Central memory CD4-positive, alpha-beta T cell (primary cell): ENCODE measurements at places on chromosomes 6 and 20.

- no peak for DNase-seq
These were observed 132.5 kb downstream of the ALDH8A1 start for GRCh38 chr6:134817448-134817847.

GRCh38 chr6:125269328-125269985, 32.3 kb downstream of the HDDC2 start:
- no peak for DNase-seq

DNA sequence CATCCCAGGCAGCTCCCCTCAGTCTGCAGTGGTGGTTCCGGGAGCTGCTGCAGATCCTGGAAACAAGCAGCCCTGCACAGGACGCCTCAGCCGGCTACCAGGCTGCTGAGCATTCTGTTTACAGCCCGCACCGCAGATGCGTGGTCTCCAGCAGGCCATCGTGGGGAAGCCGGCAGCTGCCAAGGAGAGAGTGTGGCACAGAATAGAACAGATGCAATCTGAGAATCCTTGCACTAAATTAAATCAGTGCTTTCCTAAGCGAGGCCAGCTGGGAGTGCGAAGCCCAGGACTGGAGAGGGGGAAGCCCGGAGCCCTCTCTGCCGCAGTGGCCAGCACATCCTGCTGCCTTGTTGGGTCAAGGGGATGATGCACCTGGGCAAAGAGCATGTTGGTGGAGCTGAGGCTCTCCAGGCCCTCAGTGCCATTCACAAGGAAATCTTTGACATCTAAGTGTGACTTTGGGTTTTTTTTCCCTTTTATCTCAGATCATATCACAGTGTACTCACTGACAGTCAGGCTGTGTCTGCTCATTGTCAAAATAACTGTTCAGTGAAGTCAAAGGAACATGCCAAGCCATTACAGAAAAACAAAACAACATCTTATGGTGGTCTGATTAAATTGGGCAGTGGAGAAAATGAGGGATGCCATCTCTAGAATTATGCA, 118.1 kb downstream of the SYNDIG1 start:
- DNase-seq: no peak

DNA sequence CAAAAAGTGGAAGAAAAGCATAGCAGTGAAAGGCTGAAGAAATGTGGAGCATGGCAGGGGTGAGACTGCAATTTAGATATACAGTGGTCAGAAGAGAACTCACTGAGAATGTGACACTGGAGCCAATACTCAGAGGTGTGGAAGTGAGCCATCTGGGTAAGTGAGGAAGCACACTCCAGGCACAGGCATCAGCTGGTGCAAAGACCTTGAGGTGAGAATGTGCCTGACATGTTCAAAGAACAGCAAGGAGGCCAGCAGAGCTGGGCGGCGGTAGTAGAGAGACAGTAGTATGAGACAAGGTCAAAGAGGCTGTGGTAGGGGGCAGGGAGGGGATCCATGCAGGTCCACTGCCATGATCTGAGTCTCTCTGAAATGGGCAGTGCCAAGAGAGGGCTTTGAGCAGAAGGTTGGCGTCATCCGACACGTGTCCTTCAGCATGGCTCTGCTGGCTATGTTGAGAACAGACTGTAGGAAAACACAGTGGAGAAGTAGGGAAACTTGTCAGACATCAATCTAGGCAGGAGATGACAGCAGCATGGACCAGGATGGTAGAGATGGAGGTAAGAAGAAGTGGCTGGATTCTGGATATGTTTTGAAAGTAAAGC, 84.4 kb downstream of the PLCG1 start:
- DNase-seq: no peak

GRCh38 chr6:39068391-39068790, 19.8 kb downstream of the GLP1R start:
- DNase-seq: no peak

DNA sequence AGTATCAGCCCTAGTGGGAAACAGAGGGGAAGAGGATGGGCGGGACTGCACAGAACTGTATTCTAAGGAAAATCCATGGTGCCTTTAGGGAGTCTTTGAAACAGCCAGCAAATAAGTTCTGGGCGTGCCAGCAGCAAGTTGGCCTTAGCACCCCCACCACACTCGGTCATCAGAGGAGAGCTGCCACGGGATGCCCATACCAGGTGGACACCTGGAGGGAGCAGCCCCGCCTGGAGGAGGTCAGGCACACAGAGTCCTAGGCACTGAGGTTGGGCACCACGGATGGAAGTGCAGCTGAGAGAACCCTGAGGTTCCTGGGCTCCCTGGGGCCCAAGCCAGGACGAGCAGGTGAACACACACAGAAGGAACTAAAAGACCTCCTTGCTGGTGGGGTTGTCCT, 180.8 kb upstream of the PROKR2 start:
- DNase-seq: no peak

- DNase-seq: no peak
These were observed 61.2 kb downstream of the PPP1R14C start for GRCh38 chr6:150203871-150204545.

DNA sequence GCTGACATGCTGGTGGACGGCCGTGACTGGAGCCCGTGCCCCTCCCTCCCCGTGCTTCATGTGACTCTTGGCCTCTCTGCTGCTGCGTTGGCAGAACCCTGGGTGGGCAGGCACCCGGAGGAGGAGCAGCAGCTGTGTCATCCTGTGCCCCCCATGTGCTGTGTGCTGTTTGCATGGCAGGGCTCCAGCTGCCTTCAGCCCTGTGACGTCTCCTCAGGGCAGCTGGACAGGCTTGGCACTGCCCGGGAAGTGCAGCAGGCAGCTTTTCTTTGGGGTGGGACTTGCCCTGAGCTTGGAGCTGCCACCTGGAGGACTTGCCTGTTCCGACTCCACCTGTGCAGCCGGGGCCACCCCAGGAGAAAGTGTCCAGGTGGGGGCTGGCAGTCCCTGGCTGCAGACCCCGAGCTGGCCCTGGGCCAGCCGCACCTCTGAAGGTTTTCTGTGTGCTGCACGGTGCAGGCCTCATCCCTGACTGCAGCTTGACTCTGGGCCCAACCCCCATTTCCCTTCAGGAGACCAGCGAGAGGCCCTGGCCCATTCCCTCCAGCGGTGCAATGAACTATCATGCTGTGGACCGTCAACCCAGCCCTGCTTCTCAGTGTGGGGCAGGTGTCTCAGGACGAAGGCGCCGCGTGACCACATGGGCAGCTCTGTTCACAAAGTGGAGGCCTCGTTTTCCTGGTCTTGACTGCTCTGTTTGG, 8.1 kb downstream of the NPBWR2 start:
- no peak for DNase-seq

GRCh38 chr6:142167071-142167470, 20.0 kb downstream of the VTA1 start:
- no peak for DNase-seq

DNA sequence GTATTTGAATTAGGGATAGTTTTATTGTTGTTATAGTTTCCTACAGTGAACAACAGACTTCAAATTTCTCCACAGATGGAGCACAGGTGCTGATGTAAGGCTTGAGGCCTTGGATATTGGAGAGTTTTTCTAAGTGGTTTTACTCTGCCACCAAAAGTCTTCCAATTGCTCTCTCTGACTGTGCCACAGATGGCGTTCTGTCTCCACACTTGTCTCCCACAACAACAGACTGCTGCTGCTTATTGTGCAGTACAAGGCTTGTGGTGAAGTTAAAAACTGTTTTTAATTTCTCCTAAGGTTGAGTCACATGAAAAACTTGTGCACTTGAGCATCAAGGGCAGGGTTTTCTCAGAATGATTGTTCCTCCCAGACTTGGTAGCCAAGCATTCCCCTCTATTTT, 460.9 kb upstream of the KHDRBS2 start:
- no peak for DNase-seq

- no peak for DNase-seq
These were observed 184.4 kb upstream of the FBXL4 start for GRCh38 chr6:99132026-99132635.

GRCh38 chr6:153538491-153538890, 407.4 kb upstream of the RGS17 start:
- DNase-seq: no peak

DNA sequence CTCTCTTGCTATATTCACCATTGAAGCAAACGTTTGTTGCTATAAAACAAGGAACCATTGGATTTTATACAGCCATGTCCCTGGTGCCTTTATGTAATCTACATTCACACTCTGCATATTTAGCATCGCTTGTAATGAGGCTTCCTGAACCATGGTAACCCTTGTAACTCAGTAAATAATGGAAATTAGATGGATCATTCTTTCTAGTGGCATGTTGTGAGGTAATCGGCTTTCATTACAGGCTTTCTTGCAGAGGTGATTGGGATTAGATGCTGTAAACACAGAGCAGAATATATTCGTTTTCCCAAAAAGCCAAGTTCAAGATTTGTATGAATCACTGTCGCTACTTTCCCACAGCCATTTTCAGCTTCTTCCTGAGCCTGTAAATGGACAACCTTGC, 36.1 kb downstream of the SMPDL3A start:
- DNase-seq: no peak

DNA sequence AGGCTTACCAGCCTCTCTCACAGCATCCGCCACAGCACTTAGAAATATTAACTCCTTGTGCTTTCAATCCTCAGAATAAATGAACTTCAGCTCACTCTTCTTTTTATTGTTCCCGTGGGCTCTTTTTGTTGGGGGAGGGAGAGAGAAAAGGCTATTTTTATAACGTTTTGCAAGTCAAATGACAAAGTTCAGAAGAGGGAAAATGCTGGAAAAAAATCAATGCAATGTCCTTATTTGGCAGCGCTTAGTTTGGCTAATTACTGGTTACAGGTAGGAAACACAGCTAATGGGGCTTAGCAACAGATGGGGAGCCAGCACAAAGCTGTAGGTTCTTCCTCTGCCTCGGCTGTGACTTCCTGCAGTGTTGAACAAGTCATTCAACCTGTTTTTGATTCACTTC, 1067.0 kb upstream of the MAP3K7 start:
- DNase-seq: no peak

GRCh38 chr6:22231616-22232015, 65.2 kb downstream of the PRL start:
- DNase-seq: no peak

DNA sequence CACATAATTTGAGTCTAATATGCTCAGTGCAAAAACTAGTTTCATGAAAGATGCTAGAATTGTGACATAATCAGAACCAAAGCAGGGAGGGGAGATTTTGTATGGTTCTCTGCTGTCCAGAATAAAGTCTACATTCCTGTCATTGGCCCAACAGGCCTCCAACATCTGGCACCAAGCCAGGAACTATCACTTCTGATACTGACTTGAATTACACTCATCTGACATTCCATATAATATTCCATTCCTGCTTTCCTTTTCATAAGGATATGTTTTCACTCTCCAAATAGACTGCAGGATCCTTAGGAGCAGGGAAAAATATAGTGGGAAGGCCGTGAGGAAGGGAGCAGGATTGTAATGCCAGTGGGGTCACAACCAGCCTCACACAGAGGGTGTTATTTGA, 84.6 kb upstream of the BTN3A2 start:
- no peak for DNase-seq

- DNase-seq: no peak
These were observed 269.8 kb downstream of the CDC5L start for GRCh38 chr6:44657206-44657819.

- no peak for DNase-seq
These were observed 44.6 kb downstream of the DPPA5 start for GRCh38 chr6:73309535-73309784.

GRCh38 chr20:50519036-50519762, 9.0 kb downstream of the PTPN1 start:
- DNase-seq: peak; percentile 38

- no peak for DNase-seq
These were observed 3.8 kb downstream of the TRIM15 start for GRCh38 chr6:30167101-30167500.

DNA sequence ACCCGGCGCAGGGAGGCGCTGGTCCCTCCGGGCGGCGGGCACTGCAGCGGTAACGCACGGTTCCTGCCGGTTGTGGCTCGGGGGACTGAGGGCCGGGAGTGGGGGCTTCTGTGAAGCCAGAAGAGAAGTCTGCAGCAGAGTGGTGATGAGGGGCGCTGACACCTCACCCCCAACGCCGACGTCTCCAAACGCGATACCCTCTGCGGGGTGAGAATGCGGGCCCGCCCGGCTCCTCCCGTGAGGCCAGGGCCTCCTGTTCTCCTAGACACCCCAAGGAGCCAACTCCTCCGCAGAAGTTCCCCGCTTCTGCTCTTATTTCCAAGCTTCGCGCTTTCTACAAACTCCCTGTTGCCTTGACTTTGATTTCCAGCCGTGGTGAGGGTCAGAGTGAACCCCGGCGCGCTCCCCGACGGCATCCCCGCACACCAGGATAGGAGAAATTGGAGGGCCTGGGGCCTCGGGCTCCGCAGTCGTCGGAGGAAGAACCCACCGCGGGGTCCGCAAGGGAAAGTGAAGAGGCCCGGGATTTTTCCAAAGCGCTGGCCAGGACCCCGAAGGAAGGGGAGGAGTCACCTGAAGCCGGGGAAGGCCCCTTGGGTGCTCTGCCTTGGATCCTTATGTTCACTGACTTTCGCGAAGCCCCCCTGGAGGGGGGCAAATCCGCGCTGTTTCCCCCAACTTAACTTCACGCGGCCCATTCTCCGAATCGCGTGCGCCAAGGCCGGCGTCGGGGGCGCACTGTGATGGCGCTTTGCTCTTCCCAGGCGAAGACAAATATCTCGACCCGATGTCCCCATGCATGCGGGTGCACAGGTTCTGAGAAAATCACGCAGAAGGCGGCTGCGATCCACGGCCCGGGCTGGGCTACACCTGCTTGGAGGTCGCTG, 3.1 kb upstream of the INSM1 start:
- DNase-seq: no peak

DNA sequence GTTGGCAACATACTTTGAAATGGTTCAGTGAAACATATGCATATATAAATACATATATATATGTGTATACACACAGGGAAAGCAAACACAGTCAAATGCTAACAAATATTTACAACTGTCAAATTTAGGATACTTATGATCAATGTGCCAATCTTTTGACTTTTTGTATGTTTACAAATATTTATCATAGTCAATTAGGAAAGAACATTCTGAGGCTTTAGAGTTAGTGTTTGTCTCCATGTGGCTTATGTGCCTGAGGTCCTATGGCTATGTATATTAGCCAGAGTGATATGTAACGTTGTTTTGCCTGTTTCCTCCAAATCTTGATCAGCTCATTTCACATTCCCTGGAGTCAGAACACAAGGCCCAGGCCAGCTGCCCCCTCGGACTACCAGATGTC, 126.5 kb upstream of the MAN1A1 start:
- no peak for DNase-seq
